ENCODE measurements at places on chromosomes 11 and 22. TPM values are rescaled to one million over a fixed set of nuclear protein-coding genes. Genes with fewer than 3 reads are reported as not detected.

SCGB1A1 gene
- total RNA-seq: not detected

SAAL1 gene
- total RNA-seq: 73.4 TPM

GRAP2 gene
- total RNA-seq: not detected

CCDC73 gene
- total RNA-seq: not detected

ALKBH3 gene
- total RNA-seq: 21.7 TPM

PLAAT3 gene
- 8.0 TPM for total RNA-seq

GSTT2 gene
- not detected for total RNA-seq

FAM227A gene
- total RNA-seq: 32.7 TPM

BATF2 gene
- not detected for total RNA-seq

PCNX3 gene
- 19.3 TPM for total RNA-seq

UFD1 gene
- total RNA-seq: 37.5 TPM

Measured in neural progenitor cell (in vitro differentiated cells).